ENCODE measurements at places on chromosomes 6 and 20.

- DNase-seq: no peak
Measured at GRCh38 chr6:159434410-159434809, 258.6 kb downstream of the SOD2 start.

DNA sequence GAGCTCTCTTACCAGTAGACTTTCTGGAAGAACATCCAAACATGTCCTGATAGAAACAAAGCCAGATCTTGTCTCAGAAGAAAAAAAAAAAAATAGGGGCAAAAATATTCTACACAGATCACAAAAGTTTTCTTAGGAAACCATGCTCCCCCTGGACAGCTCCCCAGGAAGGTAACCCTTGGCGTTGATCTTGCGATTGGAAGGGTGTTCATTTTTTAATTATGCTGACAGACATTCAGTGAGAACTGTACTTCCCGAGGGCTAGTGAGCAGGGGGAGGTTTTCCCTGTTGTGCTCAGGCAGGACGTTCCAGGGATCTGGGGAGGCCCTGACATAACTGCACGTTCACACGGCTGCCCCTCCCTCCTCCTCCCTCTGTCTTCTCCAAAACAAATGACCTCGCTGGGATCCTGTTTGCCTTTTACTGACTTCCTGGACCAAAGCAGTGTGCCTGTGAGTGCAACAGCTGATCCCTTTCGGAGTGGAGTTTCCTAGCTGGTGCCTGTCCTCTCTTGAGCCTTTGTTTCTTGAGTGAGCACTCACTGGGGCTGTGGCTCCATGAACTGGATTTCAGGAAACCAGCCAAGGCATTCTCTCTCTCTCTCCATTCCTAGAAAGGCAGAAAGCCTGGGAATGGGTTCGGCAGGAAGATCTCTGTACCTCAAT lies 46.7 kb downstream of the MARCKS start:
- DNase-seq: no peak

- DNase-seq: no peak
Measured at GRCh38 chr6:71011871-71012371, 55.1 kb upstream of the B3GAT2 start.

DNA sequence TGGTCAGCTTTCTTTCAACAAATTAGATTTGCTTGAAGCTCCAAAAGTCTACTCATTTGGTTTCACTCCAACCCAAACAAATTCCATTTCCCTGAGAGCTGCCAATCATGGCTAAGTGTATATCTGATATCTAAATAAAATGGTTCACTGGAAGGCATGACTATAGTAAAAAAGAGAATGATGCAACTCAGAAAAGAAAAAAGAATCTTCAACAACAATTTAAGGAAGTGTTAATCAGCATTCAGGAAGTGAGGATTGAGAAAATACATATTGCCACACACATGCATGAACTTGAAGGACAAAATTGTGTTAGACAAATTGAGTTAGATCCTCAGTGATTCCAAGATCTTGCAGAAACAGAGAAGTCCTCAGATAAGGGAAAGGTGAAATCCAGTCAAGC lies 972.9 kb upstream of the FLRT3 start:
- no peak for DNase-seq

GRCh38 chr20:60365064-60365666 lies 406.9 kb downstream of the CDH26 start:
- no peak for DNase-seq

DNA sequence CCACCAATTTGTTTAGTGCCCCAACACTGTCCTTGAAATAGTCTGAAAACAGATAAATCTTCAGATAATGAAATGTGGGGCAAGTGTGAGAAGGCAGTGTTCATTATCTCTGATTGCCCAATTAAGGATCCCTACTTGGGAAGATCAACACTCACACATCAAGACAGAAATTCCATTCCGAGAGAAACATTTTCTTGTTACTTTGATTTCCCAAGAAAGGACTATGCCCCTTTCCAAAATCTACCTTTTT lies 16.2 kb downstream of the HMGN4 start:
- no peak for DNase-seq

DNA sequence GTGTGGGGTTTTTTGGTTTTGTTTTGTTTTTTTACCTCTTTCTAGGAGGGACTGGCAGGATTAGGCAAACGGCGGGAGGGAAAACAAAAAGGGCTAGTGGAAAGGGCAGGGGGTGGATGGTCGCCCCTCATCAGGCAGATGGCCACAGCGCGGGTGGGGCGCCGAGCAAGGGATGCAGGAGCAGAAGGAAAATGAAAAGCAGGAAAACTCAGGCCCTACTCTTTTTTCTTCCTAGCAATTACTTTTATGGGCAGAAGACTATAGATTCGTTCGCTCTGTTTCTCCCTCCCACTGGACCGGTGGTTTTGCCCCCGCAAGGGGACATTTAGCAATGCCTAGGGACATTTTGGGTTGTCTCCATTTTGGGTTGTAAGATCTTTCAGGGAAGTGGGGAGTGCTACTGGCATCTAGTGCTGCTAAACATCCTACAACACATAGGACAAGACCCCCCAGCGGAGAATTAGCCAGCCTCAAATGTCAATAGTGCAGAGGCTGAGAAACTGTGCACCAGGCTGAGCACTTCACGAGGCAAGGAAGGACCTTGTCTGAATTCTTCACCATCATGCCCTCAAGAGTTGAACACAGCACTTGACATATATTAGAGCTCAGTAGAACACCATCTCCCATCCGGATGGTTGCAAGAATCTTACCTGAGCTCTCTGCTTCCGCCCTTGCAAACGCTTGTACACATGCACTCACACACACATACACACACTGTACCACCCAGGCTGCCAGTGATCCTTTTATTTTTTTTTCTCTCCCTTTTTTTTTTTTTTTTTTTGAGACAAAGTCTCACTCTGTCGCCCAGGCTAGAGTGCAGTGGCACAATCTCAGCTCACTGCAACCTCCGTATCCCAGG lies 4.8 kb upstream of the ZMYND8 start:
- no peak for DNase-seq

- no peak for DNase-seq
Measured at GRCh38 chr6:121999456-122000065, 399.9 kb upstream of the HSF2 start.

All from stimulated activated CD4-positive, alpha-beta T cell treated with anti-CD3 and anti-CD28 coated beads, Interleukin-15, amount 100 ng/mL, for 1 hour (primary cell).